ENCODE measurements at places on chromosomes 2 and 18.

DNA sequence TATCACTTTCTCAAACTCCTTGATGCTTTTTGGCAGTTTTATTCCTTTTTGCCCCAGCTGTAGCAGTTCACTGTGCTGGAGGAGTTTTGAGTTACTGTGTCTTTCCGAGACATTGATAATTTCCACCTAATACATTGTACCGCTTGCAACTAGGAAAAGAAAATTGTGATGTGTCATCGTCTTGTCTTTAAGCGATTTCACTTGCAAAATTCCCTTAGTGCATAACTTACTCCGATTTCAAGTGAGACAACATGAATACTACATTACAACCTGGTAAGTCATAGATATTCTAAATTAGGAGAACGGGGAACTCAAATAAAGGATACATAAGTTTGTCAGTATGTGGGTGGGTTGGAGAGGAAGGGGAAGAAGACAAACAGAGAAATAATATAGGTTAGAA, 340.5 kb upstream of the KYNU start:
- DNase-seq: no peak

DNA sequence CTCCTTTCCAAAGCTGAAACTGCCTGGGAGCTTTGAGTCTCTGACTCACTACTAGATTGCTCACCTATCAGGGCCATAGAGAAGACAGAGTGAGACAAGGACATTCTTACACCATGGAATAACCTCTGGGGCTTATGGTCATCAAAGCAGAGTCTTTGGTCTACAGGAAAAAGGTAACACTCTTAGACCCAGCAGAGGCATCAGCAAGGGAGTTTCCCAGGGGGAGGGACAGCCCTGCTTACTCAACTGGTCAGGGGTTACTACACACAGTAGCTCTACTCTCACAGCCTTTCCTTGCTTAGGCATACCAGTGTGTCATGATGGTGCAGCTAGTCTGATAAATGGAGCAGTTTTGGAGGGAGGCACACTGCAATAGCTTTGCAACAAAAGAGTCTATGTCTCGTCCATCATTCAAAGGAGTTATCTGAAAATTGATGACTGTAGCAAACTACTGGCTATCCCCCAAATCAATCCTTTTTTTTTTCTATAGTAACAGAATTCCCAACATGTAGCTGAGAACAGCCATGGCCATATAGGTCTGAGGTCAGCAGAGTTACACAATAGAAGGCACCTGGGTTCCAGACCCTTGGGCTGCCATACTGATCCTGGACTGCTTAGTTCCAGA, 22.4 kb upstream of the CD28 start:
- no peak for DNase-seq

DNA sequence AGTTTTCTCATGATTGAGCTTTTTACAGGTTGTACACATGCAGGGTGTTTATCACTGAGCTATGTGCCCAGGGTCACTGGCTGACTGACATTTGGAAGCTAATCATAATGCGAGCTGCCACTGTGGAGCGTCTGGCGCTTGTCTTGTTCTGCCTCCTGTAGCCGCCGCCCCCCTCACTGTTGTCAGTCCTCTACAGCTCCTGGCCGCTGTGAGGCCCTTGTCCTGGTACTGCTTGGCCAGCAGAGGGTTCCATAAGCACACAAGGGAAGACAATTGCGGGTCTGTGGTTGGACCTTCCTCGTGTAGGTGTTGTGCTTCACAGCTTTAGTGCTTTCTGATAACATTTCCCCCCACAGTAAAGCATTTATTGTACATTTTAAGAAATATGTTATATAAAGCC, 105.6 kb upstream of the LDLRAD4 start:
- no peak for DNase-seq

- no peak for DNase-seq
Measured at GRCh38 chr18:58105888-58106260, 61.8 kb downstream of the NEDD4L start.

GRCh38 chr2:191108331-191108730, 42.5 kb downstream of the STAT4 start:
- no peak for DNase-seq

DNA sequence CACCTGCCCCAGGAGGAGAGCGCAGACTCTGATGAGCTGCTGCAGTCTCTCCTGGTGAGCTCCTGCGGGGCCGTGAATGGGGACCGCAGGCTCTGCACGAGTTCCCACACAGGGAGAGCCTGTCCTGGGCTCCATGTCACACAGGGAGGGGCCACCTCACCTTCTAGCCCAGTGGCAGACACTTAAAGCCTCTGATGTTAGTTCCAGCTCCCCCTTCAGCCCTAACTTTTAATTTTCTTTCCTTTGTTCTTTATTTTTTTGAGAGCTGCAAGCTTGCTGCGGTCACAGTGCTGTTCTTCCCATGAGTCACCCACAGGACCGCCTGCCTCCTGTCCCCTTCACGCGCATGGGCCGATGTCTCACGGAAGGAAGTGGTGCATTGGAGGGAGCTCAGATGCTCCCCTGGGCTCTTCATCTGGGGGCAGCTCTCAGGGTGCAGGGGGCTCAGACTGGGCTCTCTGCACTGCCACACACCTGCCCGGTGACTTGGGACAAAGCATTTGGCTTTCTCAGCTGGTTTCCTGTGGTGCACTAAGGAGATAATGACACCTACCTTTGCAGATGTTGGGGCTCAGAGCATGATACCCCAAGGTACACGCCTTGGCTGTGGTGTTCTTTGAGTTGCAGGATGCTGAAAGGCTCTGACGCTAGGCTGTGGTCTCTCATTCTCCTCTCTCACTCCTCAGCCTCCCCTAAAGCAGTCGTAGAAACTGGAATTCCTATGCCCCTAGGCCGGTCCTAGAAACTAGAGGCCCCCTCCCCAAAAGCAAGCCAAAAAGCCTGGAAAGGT, 37.2 kb upstream of the PXDN start:
- DNase-seq: no peak

GRCh38 chr2:15801904-15802303, 138.4 kb upstream of the MYCN start:
- DNase-seq: no peak

- no peak for DNase-seq
Measured at GRCh38 chr2:238785528-238785860, 62.4 kb upstream of the TWIST2 start.

- no peak for DNase-seq
Measured at GRCh38 chr2:30684516-30684915, 122.7 kb downstream of the CAPN13 start.

DNA sequence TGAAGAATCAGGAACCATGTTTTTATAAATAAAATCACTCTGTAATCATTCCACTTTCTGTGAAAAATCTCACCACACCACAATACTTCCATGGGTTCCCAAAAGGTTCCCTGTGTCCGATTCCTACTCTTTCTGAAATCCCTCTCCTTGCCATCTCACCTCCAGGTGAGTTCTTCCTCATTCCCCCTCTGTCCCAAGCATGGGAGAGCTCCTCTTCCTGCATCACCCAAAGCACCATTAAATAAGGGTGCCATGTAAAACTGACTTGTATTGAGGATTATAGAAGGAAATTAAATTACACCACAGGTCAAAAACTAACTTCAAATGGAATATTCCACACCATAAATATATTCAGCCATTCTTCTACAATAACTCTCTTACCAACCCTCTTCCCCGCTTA, 55.8 kb upstream of the ETAA1 start:
- DNase-seq: no peak

- DNase-seq: no peak
Measured at GRCh38 chr2:129888461-129888860, 91.0 kb upstream of the RAB6C start.

DNA sequence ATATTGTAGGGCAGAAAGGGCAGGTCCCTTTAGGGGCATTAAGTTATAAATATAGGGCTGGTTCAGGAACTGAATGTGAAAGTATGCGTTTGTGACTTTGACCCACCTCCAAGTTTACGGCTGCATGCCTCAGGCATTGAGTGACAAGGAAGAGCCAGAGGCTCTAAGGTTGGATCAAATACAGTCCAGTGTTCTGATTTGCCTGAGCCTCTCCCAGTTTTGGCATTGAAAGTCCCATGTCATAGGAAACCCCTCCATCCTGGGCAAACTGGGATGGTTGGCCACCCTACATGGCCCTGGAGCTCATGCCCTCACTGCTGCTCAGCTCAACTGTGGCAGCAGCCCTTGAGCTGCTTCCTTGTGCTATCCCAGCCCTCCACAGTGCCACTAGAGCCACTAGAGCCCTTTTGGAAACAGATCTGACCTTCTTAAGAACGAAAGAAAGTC, 29.9 kb downstream of the HK2 start:
- DNase-seq: no peak

DNA sequence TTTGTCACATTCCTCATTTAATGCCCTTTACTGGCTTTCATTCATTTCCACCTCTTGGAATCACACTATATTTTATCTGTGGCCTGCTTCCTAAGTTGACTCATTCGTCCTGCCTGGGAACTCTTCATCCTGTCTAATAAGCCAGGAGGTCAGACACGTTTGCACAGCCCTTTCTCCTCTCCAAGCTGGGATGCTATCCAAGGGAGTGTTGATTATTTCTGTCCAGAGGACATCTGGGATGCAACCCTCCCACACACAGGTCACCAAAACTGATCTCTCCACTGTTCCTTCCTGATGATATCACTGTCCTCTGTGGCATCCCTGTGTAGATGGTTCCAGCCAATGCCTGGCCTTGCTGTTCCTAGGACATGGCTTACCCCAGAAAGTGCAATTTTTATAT, 79.8 kb upstream of the NOSTRIN start:
- DNase-seq: no peak

- no peak for DNase-seq
Measured at GRCh38 chr2:237759176-237759575, 39.4 kb upstream of the RBM44 start.

GRCh38 chr2:22690096-22690495, 694.9 kb upstream of the KLHL29 start:
- no peak for DNase-seq

DNA sequence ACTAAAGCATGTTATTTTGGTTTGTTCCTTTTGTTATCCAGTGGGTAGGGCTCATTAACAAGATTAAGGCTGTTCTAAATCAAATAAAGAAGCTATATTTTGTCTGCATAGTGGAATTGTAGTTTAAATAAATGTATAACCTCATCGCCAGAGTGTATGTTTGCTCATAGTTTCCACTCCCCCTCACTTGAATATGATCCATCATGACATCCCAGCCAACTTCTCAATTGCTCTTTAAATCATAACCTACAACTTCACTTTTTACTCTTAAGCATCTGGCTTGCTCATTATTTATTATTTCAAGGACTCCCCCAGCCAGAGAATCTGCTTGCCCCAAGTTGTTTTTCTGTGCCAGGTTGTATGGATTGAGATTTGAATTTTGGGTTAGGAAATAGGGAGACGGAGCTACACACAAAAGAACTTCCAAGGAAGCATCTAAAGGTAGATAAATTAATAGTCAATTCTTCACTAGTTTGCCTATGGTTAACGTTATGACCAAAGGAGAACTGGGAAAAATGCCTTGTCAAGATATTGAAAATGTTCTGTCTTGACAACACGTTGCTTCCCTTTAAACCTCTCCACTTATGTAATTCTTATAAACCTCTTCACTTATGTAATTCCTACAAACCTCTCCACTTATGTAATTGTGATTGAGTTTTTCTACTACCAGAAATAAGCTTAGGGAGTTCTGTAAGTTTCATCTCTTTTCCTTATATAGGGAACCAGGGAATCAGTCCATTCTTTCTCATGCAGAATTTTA, 55.4 kb upstream of the UPP2 start:
- DNase-seq: no peak

- peak; percentile 56 for DNase-seq
Measured at GRCh38 chr2:159201360-159202063, 85.0 kb downstream of the WDSUB1 start.

- DNase-seq: no peak
Measured at GRCh38 chr2:43465234-43465633, 130.6 kb downstream of the THADA start.

GRCh38 chr2:11342551-11343367, 1.7 kb downstream of the ROCK2 start:
- no peak for DNase-seq
